ENCODE measurements at places on chromosomes 12 and 14. TPM values are rescaled to one million over a fixed set of nuclear protein-coding genes. Genes with fewer than 3 reads are reported as not detected.

Gene PLEK2
- total RNA-seq = 6.8 TPM

- no peak for ATAC-seq
Measured at GRCh38 chr14:71328183-71328582, 420.9 kb downstream of the PCNX1 start.

- no peak for ATAC-seq
Measured at GRCh38 chr14:50862036-50862570, 9.8 kb upstream of the ABHD12B start.

GRCh38 chr12:116217045-116217735 lies 60.3 kb downstream of the MED13L start:
- ATAC-seq = no peak

Gene RIMBP2
- 0.29 TPM for total RNA-seq

DNA sequence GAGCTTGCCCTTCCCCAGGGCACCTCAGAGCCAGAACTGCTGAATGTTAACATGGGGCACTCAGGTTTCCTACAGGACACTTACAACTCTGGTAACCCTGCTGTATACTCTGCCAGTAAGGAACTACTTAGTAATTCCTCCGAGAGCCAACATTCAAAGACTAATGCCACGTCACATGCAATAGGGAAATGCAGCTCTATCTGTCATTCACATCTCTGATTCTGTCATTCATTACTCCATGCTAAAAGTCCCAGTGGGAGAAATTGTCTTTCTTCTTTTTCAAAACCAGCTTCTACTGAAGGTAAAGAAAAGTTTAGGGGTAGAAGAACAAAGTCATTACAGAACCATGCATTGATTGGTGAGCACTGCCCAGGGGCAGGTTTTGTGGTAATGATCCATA lies 189.2 kb downstream of the DAD1 start:
- ATAC-seq = no peak

GRCh38 chr12:132123970-132124765 lies 20.0 kb downstream of the DDX51 start:
- no peak for ATAC-seq

GRCh38 chr14:99554757-99555531 lies 49.1 kb downstream of the CCDC85C start:
- no peak for ATAC-seq

DNA sequence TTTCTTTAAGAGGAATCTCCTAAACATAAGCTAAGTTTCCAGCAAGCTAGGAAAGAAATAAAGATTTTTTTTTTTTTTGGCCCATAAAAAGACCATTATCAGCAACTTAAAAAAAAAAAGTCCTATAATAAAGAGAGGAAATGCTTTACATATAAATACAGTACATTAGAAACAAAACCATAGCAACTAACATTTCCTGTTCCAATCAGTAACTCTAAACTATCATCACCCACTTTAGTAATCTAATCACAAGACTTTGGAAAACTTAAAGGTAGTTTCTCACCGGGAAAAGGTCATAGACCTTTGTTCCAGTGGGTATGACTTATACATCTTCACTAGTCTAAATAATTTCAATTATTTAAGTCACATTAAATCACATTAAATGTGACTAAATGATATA lies 11.1 kb downstream of the SPTSSA start:
- no peak for ATAC-seq

Gene RNASE11
- not detected for total RNA-seq

- no peak for ATAC-seq
Measured at GRCh38 chr12:117294189-117294603, 67.2 kb downstream of the NOS1 start.
